ENCODE measurements at places on chromosomes 6 and 20.

- DNase-seq: no peak
Measured at GRCh38 chr20:17835240-17835933, 133.2 kb downstream of the SNX5 start.

- no peak for DNase-seq
Measured at GRCh38 chr20:21995461-21995860, 290.0 kb downstream of the PAX1 start.

DNA sequence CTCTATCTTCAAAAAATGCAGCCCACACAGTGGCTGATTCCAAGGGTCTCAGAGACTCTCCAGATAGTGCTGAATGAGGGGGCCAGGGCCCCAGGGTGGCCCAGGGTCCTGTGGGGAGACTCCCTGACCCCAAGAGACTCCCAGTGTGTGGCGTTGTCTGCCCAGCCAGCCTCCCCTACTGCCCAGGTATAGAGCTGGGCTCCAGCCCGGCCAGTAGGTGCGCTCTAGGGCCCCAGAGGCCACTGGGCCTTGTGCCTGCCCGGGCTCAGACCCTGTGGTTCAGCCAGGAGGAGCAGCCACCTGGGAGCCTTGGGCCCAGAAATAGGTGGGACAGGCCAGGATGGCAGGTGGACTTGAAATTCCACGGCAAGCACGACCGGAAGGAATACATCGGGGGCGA, 30.3 kb upstream of the GATA5 start:
- no peak for DNase-seq

DNA sequence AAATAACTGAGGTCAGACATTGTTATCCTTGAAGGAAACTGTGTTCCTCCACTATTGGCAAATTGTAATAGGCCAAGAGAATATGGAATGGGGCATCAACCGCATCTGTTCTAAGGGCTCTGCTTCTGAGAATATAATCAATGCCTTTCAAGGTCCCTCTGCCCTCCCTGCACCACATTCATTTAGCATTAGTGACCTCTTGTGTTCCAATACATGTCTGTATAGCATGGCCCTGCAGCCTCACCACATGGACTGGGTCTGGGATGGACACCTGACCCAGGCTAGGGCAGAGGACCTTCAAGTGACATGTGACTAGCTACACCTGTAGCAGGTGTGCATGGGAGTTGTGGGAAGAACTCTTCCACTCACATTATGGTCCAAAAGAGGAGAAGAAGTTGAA, 14.2 kb downstream of the BTN3A1 start:
- DNase-seq: no peak

DNA sequence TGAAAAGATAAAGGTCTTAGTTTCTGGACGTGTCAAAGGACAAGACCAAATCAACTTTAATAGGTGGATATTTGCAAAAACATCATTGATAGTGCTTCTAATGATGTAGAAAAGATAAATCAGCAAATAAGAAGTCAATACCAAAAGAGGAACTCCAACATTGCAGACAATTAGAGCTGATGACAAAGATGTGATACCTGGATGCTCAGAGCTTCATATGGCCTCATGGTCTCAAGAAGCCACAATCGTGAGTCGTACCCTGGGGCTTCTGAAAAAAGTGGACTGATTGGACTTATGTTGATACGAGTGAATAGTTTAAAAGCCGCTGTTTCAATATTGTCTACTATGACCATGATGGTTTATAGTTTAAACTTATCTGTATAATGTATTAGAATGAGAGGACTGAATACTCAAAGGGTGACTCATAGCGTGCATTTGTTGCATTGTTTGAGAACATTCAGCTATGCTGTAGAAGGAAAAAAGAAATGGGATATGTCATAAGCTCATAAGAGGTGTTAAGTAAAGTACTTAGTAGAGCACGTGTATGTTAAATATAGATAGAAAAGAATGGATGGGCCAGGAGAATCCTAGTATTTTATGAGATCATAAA, 54.6 kb upstream of the RIPOR2 start:
- no peak for DNase-seq

DNA sequence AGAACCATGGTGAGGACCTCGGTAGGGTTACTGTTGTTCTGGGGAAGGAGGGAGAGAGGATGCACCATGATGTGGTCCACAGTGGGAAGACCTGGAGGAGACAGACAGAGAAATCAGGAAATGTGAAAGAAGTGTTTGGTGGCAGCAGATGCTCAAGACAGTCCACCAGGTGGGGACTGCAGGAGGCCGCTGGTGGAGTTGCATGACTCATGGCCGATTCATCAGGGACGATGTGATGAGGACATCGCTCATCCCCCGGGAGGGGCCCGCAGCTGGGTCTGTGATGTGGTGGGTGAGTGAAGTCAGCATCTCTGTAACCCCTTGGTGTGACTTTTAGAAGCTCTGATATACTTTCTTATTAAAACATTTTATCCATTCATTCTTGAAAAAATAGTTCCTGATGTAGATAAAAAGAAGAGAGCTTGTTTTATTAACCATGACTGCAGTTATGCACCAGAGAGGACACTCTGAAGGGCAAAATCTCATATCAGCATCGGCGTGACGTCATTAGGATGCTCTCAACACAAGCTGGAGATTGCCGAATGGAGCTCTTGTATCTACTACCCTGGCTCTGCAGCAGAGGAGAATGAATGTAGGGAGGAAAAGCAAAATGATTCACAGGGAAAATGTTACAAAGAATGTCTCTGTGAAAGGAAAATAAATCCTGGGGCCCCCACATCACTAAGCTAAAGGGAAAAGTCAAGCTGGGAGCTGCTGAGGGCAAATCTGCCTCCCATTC, 71.2 kb downstream of the RAMACL start:
- no peak for DNase-seq

Data from NCI-H748 treated with DMSO at 0.1 percent for 48 hours (cell line).